Colonic mucosa (tissue), 4 donors: ENCODE measurements at places on chromosomes 6 and 20. TPM values are rescaled to one million over a fixed set of nuclear protein-coding genes. Genes with fewer than 3 reads are reported as not detected.

LPA gene
- 0.15 TPM for total RNA-seq

RIPPLY2 gene
- total RNA-seq, result not detected

PI16 gene
- 1.2 TPM for total RNA-seq

DNA sequence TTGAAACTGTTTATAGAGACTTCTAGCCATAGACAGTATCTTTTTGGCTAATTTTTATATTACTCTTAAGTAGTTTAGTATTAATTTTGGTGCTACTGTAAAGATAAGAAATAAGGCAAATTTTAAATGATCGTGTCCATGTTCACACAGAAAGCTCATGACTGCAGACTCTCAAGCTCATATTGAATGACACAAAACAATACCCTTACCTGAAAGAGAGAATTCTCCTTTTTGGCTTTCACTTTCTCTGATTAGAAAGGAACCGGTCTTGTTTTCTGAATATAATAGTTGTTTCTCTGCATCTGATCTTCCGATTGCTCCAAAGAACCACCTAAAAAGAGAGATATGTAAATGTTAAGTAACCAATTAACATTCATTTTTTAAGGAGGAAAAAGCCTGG, 57.0 kb downstream of the FRK start:
- H3K4me3 ChIP-seq, result no peak overlapping the region
- no peak overlapping the region for H3K27ac ChIP-seq
- DNase-seq, result no peak
- no peaks in the 10 kb centered on the region for H3K36me3 ChIP-seq
- no peaks in the 10 kb centered on the region for H3K4me1 ChIP-seq

- no peaks in the 10 kb centered on the region for H3K36me3 ChIP-seq
- H3K27me3 ChIP-seq, result no peaks in the 10 kb centered on the region
- H3K4me1 ChIP-seq, result no peaks in the 10 kb centered on the region
- no peak overlapping the region for H3K27ac ChIP-seq
- DNase-seq, result no peak
- no peak overlapping the region for H3K4me3 ChIP-seq
Observed at GRCh38 chr6:128208851-128209580, 308.2 kb upstream of the THEMIS start.

DNA sequence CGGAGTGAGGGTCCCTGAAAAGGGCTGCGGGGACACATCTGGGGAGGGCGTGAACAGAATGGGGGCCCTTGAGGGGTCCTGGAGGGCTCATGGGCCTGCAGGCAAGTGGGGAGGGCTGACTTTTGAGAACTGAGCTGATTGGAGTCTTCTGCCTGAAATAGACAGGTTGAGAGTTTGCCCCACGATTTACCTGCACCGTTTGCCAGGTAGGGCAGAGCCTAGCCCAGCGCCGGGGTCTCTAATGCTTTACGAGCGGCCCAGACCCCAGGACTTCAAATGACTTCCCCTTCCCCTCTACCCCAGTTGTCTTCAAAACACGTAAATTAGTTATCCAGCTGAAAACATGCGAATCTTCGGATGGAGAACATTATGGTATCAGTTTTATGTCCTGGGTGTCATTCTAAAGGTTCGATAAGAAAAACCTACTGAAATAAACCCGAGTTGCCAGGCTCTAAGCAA, 1.3 kb downstream of the PLCB1 start:
- no peaks in the 10 kb centered on the region for H3K27me3 ChIP-seq
- H3K4me3 ChIP-seq, result peak overlapping the region; percentile 48
- no peak for DNase-seq
- H3K36me3 ChIP-seq, result no peaks in the 10 kb centered on the region
- H3K4me1 ChIP-seq, result no peaks in the 10 kb centered on the region

GRCh38 chr20:20482453-20482852, 114.5 kb downstream of the INSM1 start:
- H3K36me3 ChIP-seq, result no peaks in the 10 kb centered on the region
- H3K27me3 ChIP-seq, result no peaks in the 10 kb centered on the region
- H3K27ac ChIP-seq, result no peak overlapping the region
- DNase-seq, result no peak

DNA sequence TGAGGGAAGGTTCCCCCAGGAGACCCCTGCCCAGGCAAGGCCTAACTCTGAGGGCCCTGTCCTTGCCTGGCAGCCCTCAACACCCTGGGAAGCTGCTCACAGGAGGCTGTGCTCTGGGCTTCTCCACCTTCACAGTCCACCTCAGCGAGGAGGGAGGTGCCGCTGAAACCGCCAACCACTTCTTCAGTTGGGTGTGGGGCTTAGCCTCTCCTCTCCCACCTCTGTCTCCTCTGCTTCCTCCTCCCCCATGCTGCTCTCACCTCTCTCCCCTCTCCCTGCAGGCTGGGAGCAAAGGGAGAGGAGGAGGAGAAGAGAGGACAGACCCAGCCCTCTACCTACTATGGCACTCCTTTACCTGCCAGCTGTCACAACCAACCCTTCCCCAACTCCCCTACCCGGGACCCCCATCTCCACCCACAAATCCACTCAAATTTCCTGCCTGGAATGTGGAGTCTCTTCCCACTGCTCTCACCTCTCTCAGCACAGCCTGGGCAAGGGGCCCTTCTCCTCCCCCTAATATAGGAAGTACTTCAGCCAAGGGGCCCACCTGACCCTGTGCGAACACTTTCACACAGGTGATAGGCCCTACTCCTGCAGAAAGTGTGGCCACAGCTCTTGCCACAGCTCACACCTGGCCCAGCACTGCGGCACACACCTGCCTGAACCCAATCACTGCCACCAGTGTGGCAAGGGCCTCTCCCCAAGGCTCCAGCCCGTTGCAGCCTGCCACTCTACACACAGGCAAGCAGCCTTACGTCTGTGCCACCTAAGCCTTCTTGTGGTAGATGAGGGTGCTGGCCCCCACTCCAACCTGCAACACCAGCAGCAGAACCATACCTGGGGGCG, 7.2 kb downstream of the RING1 start:
- no peak overlapping the region for H3K27ac ChIP-seq
- H3K27me3 ChIP-seq, result no peaks in the 10 kb centered on the region
- no peak for DNase-seq
- H3K4me1 ChIP-seq, result no peaks in the 10 kb centered on the region
- no peak overlapping the region for H3K4me3 ChIP-seq

GRCh38 chr6:68194846-68195478, 440.1 kb upstream of the ADGRB3 start:
- no peak for DNase-seq
- no peak overlapping the region for H3K27ac ChIP-seq
- H3K4me1 ChIP-seq, result no peaks in the 10 kb centered on the region
